ENCODE measurements at places on chromosomes 6 and 20.

GRCh38 chr6:139378882-139379341 is 4.5 kb upstream of the CITED2 start:
- DNase-seq, result peak; percentile 73

DNA sequence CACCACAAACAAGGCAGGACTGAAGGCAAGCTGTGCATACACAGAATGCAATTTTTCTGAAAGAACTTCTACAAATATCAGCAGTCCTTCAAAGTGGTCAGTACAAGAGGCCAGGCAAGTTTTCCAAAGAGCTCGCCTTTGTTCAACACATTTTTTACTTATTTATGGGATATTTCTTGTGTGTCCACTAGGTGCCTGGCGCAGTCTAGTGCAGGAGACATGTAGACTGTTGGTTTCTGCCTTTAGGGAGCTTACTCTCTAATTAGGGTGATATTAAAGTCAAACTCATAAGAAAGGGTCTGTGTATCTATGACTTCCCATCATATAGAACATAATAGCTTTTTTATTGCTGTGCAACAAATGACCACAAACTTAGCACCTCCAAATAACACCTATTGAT is 21.2 kb upstream of the VEGFA start:
- no peak for DNase-seq

GRCh38 chr6:33136310-33136900 is 55.9 kb downstream of the COL11A2 start:
- no peak for DNase-seq

DNA sequence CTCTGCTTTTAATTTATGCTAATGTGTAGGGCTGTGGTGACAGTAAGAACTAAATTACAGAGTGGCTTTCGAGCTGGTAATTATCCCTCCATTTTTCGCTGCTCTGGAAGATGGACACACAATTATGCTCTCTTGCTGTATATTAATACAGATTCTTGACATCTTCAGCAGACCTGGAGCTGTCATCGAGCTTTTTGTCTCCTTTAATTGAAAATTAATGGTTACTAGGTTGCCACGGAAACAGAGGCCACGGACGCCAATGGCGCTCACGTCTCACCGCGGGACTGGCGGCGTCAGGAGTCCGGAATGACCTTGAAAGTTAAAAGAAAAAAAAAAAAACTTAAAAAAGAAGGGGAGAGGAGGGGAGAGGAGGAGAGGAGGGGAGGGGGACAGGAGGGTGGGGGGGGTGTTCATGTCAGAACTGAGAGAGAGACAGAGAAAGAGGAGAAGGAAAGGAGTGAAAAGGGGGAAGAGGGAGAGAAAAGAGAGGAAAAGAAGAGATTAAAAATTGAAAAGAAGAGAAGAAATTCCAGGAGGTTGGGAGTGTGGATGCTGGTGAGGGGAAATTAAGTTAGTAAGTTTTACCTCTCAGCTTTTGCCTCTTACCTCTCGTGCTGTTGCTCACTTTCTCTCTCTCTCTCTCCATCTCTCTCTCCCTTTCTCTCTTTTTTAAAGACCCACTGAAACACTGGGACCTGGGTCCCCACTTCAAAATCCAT is 22.1 kb upstream of the FOXP4 start:
- no peak for DNase-seq

- no peak for DNase-seq
Observed at GRCh38 chr6:37205997-37206340, 36.0 kb downstream of the PIM1 start.
